ENCODE measurements at places on chromosomes 7 and 10. TPM values are rescaled to one million over a fixed set of nuclear protein-coding genes. Genes with fewer than 3 reads are reported as not detected.

DNA sequence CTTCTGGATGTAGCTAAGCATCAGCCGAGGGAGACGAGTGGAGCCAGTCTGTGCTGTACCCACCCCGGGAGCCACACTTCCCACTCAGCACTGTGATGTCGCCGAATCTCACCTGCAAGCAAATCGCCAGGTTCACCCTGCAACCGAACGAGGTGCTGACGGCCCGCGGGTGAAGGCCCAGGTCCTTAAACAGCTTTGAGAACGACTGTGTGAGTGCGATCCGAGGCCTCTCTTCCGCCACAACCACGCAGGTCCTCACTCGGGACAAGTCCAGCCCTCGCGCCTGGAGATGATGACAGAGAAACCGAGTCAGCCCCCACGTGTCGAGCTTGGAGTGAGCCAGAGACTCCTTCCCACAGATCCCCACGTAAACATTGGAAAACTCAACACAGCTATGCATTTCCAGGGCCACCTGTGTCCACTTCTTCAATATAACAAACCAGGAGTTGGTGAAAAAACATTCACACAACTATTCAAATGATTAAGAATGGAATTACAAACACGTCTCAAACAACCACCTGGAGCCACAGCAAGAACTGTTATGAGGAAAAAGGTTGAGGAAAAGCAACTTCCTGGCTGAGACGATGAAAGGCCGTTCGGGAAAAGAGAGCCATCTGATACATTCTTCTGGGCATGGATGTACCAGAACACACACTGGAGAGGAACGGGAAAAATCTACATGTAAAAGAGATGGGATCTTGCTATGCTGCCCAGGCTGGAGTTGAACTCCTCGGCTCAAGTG, 191.8 kb downstream of the ZMYND11 start:
- H3K27me3 ChIP-seq = no peaks in the 10 kb centered on the region
- peaks cover 7% of the 10 kb centered on the region for H3K4me1 ChIP-seq
- H3K4me3 ChIP-seq = no peak overlapping the region
- H3K27ac ChIP-seq = no peak overlapping the region
- H3K36me3 ChIP-seq = peaks cover 18% of the 10 kb centered on the region
- DNase-seq = no peak

The FAM221A gene
- total RNA-seq = 1.1 TPM

GRCh38 chr7:18396953-18397352, 98.6 kb upstream of the HDAC9 start:
- H3K4me1 ChIP-seq = peaks cover 9% of the 10 kb centered on the region
- H3K4me3 ChIP-seq = no peak overlapping the region
- H3K27ac ChIP-seq = no peak overlapping the region
- no peaks in the 10 kb centered on the region for H3K27me3 ChIP-seq
- no peaks in the 10 kb centered on the region for H3K36me3 ChIP-seq
- DNase-seq = no peak

DNA sequence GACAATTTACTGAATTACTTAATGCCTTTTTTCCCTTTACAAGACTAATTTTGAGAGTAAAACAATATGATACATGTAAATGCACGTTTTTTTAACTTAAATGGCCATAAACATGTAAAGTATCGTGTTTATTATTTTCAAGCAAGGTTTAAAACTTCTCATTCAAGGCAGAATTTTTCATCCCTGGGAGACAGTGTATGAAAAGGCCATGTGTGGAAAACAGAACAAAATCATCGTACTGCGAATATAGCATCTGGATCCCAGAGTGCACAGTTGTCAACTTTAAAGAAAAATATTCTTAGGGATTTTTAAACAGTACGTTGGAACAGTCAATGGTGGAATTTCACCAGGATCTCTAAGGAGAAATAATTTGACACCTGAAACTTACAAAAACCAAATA, 1.1 kb upstream of the RAB11FIP2 start:
- no peaks in the 10 kb centered on the region for H3K4me1 ChIP-seq
- no peak overlapping the region for H3K27ac ChIP-seq
- no peak overlapping the region for H3K4me3 ChIP-seq
- H3K27me3 ChIP-seq = no peaks in the 10 kb centered on the region

DNA sequence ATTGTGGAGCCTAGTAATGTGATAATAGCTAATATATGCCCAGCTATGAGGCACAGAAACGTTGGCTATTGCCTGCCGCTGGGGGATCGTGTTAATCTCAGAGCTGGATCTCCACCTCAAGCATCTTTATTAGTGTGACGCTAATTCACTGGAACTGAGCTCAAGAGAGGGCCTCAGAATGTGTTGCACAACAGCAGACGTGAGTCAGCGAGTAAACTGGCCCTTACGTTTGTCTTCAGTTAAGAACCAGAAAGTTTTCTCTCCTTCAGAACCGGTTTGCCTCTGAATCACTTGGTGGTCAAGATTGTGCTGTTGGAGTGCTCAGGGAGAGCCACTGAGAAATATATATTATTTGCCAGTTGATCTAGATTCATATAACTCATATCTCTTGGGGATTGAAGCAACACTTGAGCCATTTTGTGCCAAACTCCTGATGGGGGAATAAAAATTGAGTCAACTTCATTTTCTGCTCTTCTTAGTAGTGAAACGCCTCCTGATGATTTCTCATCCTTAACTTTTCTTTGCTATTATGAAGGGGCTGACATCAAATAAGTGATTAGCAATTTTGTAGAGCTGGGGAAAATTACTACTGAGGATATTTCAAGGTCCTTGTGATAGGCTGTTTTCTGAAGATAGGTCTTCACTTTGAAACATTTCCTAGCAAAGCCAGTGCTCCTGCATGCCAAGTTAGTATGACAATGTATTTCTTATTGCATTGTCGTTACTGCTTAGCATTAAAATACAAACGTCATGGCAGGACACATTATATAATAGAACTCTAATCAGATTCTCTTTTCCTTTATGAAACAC, 22.3 kb downstream of the BZW2 start:
- H3K4me1 ChIP-seq = peaks cover 11% of the 10 kb centered on the region
- H3K27me3 ChIP-seq = no peaks in the 10 kb centered on the region
- H3K27ac ChIP-seq = peak overlapping the region; percentile 19
- H3K4me3 ChIP-seq = no peak overlapping the region
- no peaks in the 10 kb centered on the region for H3K36me3 ChIP-seq

The PTF1A gene
- not detected for total RNA-seq

The CDK5 gene
- total RNA-seq = 24.7 TPM

DNA sequence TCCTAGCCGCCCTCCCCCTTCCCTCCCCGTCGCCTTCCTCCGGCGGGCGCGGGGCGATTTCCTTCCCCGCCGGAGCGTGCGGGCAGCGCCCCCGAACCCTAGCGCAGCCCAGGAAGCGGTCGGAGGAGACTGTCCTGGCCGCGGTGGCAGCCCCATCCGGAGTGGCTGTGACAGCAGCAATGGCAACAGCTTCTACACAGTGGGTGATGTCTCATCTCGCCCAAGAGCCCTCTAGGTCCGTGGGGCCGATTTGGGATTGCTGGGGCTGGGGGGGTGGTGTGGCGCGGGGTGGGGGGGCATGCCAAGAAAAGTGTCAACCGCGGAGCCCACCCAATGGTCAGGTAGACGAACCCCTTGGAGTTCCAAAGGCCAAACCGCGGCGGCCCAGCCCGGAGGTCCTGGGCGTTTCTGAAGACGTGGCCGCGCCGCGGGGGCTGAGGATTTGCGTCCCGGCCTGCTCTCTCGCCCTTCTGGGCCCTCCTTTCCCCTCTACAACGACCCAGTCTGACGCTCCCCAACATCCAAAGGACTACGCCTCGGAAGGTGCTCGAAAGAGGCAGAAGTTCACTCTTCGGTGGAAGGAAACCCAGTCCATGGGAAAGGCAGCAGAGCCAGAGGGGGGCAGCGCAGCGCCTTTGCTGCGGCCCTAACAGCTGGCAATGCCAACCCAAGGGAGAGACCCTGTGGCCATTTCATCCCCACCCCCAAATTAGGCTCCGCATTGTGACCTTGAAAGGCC, 603 bp upstream of the TWIST1 start:
- H3K27ac ChIP-seq = peak overlapping the region; percentile 87
- DNase-seq = peak; percentile 21
- peak overlapping the region; percentile 99 for H3K4me3 ChIP-seq
- peaks cover 1% of the 10 kb centered on the region for H3K4me1 ChIP-seq
- H3K27me3 ChIP-seq = no peaks in the 10 kb centered on the region

The SYCE1 gene
- not detected for total RNA-seq

DNA sequence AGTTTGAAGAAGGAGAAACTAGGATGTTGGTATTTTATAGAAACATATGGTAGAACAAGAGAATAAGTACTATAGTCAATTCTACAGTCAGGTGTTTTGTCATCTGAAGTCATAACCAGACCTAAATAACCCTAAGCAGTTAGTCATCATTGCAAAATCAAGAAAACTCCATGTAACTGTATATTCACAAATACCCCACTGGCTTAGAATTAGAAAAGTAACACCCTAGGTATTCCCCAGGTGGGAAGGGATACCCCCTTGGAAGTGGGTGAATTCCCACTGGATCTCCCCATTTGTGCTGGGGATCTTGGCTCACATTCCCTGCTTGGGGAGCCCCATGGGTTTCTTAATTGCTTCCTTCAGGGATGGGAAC, 45.9 kb upstream of the ITGB8 start:
- H3K27ac ChIP-seq = no peak overlapping the region
- no peaks in the 10 kb centered on the region for H3K36me3 ChIP-seq
- no peaks in the 10 kb centered on the region for H3K4me1 ChIP-seq
- no peak overlapping the region for H3K4me3 ChIP-seq
- no peaks in the 10 kb centered on the region for H3K27me3 ChIP-seq
- peak; percentile 26 for DNase-seq

The MOGAT3 gene
- not detected for total RNA-seq

DNA sequence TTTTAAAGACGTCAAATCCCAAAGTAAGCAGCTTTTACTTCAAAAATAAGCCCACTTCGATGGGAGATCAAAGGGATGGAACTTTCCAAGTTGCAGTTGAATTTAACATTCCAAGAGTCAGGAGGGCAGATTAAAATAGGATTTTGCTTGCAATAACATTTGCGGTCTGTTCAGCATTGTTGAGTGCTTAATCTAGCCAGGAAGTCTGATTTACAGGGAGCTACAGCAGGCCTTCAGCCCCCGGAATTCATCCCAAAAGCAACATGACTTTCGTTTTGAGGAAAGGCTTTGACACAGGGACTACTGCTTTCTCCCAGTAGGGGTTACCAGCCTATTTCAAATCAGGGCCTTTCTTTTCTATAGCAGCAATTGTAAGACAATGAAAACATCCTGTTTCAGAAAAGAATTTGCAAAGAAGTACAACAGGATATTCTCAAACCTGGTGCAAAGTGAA, 279.6 kb upstream of the PITRM1 start:
- DNase-seq = peak; percentile 97
- H3K4me3 ChIP-seq = peak overlapping the region; percentile 17
- H3K27me3 ChIP-seq = no peaks in the 10 kb centered on the region
- H3K4me1 ChIP-seq = peaks cover 13% of the 10 kb centered on the region
- H3K36me3 ChIP-seq = no peaks in the 10 kb centered on the region

DNA sequence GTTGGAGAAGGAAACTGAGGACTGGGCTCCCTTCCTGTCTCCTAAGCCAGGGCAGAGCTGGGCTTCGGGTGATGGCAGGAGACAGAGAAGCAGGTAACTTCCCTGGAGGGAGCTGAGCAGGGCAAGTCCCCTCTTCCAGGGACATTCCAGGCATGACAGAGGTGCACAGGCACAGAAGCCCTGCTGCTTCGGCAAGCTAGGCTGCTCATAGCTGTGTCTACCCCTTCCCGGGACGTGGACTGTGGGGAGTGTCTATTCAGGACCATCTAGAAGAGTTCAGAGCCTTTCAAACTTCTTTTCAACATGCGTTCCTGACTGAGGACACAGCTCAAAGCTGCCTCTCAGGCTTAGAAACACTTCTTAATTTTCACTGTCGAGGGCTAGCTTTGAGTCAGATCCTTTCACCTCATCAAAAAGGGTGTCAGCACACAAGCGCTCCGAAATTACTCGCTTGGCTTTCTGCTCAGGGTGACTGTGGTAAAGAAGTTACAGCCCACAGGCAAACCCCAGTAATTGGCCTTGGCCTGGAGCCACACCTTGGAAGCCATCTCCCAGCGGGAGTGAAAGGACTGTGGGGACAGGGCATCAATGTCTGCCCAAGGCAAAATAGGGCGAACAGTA, 63.7 kb upstream of the STEAP1B start:
- H3K27me3 ChIP-seq = no peaks in the 10 kb centered on the region
- no peak overlapping the region for H3K4me3 ChIP-seq
- peaks cover 41% of the 10 kb centered on the region for H3K4me1 ChIP-seq

- no peaks in the 10 kb centered on the region for H3K4me1 ChIP-seq
- no peak overlapping the region for H3K4me3 ChIP-seq
- no peak overlapping the region for H3K27ac ChIP-seq
- no peaks in the 10 kb centered on the region for H3K27me3 ChIP-seq
Observed at GRCh38 chr10:23834091-23834490, 374.8 kb upstream of the KIAA1217 start.

DNA sequence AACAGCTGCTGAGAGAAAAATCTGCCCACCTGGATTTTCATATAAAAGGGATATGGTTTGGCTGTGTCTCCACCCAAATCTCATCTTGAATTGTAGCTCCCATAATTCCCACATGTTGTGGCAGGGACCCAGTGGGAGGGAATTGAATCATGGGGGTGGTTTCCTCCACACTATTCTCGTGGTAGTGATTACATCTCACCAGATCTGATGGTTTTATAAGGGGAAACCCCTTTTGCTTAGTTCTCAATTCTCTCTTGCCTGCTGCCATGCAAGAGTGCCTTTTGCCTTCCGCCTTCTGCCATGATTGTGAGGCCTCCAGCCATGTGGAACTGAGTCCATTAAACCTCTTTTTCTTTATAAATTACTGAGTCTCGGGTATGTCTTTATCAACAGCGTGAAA, 20.8 kb upstream of the MKI67 start:
- H3K4me1 ChIP-seq = peaks cover 2% of the 10 kb centered on the region
- peaks cover 7% of the 10 kb centered on the region for H3K27me3 ChIP-seq
- H3K4me3 ChIP-seq = no peak overlapping the region
- H3K27ac ChIP-seq = no peak overlapping the region

The MSMB gene
- total RNA-seq = not detected

GRCh38 chr10:125008689-125009638, 67.0 kb downstream of the ZRANB1 start:
- no peak for DNase-seq
- no peak overlapping the region for H3K4me3 ChIP-seq
- H3K27ac ChIP-seq = no peak overlapping the region
- H3K36me3 ChIP-seq = peaks cover 19% of the 10 kb centered on the region

DNA sequence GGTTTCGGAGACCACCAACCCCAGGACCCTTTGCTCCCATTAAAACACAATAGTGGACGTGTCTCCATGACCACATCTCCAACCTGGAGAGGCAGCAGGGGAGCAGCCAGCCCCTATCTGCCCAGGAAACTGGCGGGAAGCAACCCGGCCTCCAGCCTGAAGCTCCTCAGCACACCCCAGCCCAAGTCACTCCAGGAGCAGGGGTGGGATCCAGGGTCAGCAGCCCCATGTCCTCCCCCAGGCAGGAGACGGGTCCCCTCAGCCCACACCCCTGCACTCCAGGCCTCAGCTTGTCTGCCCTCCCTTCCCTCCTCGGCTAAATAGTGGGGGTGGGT, 601 bp downstream of the ADAM8 start:
- DNase-seq = no peak
- no peak overlapping the region for H3K27ac ChIP-seq
- H3K4me3 ChIP-seq = no peak overlapping the region
- H3K27me3 ChIP-seq = peaks cover 9% of the 10 kb centered on the region
- H3K4me1 ChIP-seq = peaks cover 10% of the 10 kb centered on the region
- peaks cover 14% of the 10 kb centered on the region for H3K36me3 ChIP-seq

DNA sequence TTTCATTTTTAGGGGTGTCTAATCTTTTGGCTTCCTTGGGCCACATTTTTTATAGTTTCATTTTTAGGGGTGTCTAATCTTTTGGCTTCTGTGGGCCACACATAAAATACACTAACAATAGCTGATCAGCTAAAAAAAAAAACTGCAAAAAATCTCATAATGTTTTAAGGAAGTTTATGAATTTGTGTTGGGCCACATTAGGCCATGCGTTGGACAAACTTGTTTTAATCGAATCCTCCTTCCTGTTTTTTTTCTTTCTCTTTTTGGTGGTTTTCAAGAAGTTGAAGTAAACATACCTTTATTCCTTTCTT, 37.4 kb downstream of the ZNRF2 start:
- no peak for DNase-seq
- no peaks in the 10 kb centered on the region for H3K27me3 ChIP-seq
- H3K27ac ChIP-seq = no peak overlapping the region
